ENCODE measurements at places on chromosomes 4 and X.

DNA sequence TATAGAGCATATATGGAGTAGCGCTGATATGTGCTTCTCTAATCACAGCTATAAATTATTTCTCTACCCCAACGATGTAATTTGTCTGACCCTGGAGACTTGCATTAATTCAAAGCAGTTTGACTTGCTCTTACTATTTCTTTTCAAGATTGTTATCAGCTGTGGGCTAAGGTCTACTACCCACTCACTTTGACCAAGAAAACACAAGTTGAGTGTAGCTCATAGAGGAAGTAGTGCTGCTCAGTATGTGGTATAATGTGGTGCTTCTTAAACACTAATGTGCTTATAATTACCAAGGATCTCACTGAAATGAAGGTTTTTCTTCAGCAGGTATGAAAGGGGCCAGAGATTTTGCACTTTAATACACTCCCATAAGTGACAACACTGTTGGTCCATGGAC lies 70.1 kb downstream of the INPP4B start:
- no peak for DNase-seq

DNA sequence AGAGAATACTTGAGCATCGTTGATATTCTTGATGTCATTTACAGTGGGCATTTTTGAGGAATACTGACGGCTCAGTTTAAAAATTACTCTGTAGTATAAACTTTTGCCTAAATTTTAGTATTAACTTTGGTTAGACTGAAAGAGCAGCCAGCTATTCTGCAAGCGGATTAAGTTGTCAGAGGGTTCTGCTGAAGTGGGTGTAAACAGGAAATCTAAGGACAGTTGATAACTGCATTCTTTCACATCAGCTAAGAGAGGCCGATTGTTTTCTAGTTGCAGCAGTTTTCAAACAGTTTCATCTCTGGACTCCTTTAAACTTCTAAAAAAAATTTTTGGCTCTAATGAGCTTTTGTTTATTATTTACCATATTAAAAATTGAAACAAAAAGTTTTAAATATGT lies 149.6 kb downstream of the RAPGEF2 start:
- DNase-seq: no peak

- no peak for DNase-seq
Observed at GRCh38 chr4:56861360-56861759, 39.9 kb upstream of the SPINK2 start.

- no peak for DNase-seq
Observed at GRCh38 chr4:48470570-48470969, 12.6 kb upstream of the SLC10A4 start.

DNA sequence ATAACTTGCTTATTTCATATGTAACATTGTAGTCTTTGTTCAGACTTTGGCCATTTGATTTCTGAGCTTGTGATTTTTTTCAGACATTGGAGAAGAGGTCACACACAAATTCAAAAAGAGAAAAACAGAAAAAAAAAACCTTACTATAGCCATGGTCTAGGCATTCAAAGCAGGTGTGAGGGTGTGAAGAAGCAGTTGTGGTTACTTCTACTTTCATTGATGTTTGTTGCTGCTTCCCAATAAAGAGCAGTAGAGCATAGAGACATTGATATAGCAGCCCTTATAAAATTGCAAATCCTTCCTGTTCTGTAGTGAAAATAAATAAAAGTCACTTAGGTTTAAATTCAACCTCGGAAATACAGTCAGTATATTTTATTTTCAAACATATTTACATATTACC lies 671.6 kb downstream of the GRXCR1 start:
- no peak for DNase-seq

DNA sequence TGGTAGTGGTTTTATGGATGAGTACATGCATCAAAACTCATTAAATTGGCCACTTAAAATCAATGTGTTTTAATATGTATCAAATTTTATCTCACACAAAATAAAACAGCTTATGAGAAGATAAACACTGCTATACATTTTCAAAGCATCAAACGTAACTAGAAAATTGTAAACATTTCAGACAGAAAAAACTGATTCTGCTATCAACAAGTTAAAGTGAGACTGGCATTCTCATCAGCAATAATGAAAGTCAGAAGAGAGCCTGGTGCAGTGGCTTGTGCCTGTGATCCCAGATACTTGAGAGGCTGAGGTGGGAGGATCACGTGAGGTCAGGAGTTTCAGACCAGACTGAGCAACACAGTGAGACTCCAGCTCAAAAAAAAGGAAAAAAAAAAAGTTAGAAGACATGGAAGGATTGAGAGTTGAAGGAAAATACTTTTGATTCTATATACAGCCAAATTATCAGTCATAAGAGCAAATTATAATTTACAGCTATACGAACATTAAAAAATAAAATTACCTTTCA lies 2.9 kb downstream of the TBCK start:
- no peak for DNase-seq

GRCh38 chr4:98566361-98567008 lies 91.9 kb downstream of the TSPAN5 start:
- no peak for DNase-seq

- DNase-seq: no peak
Observed at GRCh38 chr4:3865986-3866812, 100.0 kb downstream of the ADRA2C start.

DNA sequence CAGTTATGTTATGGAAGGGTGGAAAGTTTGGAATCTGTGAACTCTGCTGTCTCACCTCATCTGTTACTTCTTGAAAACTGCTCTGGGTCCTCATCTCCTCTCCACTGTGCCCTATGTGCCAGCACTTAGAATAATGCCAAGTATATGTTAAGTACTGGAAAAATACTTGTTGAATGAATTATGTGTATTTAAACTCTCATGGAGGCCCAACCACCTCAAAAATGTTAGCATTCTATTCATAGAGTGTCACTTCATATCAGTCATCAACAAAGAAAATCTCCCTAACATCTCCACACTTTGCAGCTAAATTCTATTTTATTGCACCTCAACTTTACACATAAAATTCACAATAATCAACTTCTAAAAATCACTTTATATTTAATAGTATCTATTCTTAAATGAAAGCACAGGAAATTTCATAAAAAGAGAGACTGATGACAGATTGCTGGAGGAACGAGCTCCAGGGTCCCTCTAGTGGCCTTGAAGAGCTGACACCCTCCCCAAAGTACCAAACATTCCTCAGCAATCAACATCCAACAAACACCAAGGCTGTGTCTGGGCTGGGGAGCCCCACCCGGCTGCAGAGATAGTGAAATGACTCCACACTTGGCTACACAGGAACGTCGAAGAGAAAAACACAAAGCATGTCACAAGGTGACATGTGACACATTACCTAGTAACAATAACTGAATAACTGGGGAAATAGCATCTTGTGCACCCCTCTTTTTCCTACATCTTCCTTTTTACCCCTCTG lies 45.8 kb downstream of the SLC39A8 start:
- DNase-seq: peak; percentile 81

GRCh38 chrX:63530654-63531053 lies 179.5 kb upstream of the SPIN4 start:
- no peak for DNase-seq

DNA sequence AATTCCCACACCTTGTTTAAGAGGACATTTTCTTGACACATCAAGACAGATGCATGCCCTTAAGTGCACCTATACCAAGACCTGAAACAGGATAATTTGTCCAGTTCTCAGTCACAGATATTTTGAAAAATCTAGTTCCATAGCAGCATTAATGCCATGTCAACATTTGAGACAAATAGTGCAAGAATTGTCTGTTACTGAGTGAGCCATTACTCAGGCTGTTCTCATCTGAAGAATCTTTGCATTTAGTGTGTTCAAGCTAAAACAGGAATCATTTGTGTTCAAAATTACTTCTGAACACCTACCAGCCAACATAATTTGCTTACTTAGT lies 354.9 kb downstream of the KCNIP4 start:
- DNase-seq: no peak

DNA sequence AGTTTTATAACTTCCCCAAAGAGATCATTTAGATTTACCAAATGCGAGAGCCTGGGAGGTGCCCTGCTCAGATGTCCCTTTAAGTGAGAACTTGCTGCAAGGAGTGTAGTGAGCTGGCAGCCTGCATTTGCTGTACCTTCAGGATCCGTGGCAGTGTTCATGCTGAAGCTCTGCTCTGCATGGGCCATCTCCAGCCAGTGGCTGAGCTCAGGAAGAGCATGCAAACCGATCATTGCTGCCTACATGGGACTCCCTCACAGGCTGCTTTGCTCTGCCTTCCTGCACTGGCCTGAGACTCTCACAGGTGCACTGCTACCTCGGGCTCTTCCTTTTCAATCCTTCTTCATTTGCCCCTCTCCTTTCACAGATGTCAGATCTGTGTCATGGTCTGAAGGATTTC lies 152.0 kb upstream of the SFRP2 start:
- no peak for DNase-seq

DNA sequence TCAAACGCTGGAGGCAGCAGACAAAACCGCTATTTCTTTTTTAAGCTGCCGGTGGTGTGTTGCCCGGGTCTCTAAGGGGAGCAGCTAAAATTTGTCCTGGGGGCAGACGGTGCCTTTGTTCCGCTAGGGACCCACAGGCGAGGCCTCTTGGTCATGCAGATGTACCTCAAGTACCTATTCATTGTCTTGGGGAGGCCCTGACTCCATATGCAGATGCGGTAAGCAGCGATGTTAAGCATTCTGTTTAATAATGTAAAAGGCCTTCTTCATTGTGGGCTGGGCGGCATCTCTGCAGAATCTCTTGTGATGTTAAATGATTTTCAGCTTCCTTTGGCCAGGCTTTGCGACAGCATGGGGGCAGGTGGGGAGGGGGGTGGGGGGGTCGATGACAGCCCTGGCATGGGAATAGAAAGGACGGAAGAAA lies 98.9 kb upstream of the PJA1 start:
- no peak for DNase-seq

GRCh38 chr4:112732142-112732541 lies 95.2 kb downstream of the LARP7 start:
- DNase-seq: no peak

- no peak for DNase-seq
Observed at GRCh38 chr4:33882246-33882990, 2361.9 kb downstream of the ARAP2 start.

DNA sequence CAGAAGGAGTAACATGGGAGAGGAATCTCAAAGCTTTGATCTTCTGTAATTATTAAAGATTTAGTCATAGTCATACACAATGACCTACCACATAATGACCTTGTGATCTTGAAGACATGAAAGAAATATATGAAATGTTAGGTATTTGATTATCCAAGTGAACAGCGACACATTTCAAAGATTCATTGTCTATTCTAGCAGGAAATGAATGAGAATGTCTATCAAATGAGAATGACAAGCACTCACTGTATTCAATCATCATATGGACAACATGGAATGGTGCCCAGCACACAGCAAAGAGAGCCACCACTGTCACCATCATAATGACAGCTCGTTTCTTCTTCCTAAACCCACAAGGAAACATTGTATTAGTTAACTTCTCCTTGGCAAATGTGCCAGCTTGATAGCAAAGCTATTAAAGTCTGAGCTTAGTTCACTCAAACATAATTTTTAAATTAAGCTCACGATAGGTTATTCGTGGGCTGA lies 50.6 kb downstream of the QRFPR start:
- no peak for DNase-seq

DNA sequence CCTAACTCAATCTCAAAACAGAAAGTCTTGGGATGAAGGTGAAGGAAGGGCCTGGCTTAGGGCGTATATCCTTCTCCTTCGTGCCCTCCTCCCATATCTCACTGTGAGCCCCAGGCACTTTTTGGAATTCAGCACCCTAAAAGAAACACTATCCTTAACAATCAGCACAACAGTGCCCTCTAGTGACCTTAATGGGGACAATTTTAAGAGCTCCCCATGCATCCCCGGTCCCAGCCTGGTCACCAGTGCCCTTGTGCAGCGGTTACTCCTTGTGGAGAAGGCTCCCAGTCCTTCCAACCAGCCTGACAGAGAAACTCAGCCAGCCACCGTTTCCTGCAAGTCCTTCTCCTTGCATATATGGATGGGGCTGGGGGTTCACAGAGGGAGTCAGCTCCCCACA lies 4.2 kb downstream of the PAK3 start:
- DNase-seq: peak; percentile 43

DNA sequence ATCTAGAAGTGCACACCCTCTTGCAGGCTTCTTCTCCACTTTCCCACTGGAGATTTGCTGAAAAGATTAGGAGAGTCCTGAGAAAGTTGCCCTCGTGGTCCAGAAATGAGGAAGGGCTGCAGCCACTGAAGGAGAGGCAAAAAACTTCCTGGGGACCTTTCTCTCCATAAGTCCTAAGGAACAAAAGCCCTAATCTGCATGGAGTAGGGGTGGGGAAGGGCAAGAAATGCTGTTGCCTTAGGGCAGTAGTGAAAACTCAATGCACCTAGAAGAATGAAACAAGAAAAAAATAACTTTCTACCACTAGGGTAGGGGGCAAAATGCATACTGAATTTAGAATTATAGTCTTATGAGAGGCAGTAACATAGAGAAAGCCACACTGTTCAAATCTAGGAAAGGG lies 1408.8 kb downstream of the PCDH19 start:
- DNase-seq: no peak

DNA sequence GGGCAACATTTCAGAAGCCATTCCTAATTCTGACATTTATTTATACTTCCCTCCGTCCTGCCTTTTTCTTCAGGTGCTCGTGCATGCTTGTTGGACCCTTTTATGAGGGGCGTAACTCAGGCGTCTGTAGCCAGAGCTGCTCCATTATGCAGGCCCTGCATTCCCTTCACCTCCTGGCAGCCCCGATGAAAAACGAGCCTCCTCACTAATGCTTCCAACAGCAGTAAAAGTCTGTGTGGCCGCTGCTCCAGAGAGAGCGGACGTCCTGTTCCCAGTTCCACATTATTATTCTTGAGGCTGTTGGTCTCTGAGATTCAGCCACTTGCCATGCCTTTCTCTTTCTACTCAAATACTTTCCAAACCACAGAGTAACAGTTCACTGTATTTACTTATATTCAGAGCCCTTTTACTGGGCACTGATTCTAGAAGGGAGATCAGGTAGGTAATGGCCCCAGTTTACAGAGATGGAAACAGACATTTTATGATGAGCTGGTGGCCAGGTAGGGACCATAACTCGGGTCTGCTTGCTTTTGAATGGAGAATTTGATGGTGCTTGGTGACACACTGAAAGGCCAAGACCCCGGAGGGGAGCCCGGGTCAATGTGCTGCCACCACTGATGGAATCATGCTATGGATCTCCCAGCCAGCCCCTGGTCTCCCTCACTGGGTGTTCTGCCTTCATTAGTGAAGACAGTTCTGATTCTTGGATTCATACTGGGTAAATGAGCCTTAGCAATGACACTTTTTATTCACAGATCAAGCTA lies 101.0 kb downstream of the GATB start:
- no peak for DNase-seq

GRCh38 chr4:43277003-43277402 lies 384.5 kb downstream of the GRXCR1 start:
- DNase-seq: no peak

GRCh38 chr4:29900336-29900735 lies 819.8 kb upstream of the PCDH7 start:
- DNase-seq: no peak

DNA sequence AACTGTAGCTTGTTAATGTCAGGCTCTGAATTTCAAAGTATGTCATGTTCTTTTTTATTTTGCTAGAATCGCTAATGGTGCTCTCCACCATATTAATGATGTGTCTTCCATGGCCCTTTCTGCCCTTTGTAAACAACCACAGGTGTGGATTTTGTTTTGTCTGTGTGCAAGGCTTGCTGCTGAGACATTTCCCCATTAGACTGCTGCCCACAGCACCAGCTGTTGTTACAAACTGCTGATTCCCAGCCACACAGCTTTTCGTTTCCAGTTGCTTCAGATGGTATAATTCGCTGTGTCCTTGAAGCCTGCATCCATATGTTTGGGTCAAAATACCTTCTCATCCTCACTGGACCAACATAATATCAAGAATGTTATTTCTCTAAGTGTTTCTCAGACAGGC lies 32.8 kb downstream of the KCNIP4 start:
- DNase-seq: no peak

- DNase-seq: no peak
Observed at GRCh38 chrX:112941209-112941837, 100.7 kb upstream of the AMOT start.

Measured in Kasumi-1 (cell line).